ENCODE measurements at places on chromosomes 13 and 19.

GRCh38 chr13:90396266-90396665, 951.2 kb upstream of the MIR17HG start:
- no peak for DNase-seq

DNA sequence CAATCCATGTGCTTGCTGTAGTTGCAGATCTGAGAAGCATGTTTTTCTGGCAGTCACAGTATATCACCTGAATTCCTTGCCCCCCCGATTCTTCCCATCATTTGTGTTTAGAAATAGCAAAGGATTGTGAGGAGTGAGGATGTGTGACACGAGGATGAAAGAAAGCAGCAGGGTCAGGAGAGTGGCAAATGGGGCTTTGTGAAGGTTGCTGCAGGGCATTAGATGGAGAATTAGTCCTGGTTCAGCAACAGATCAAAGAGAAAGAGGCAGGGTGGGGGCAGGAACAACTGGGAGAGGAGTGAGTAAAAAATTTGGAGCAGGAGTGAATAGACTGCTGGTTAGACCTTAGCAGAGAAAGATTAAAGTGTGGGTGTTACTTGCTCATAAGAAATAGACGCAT, 47.7 kb upstream of the TNFSF11 start:
- DNase-seq, result no peak

GRCh38 chr13:31964168-31964567, 67.4 kb upstream of the FRY start:
- no peak for DNase-seq

DNA sequence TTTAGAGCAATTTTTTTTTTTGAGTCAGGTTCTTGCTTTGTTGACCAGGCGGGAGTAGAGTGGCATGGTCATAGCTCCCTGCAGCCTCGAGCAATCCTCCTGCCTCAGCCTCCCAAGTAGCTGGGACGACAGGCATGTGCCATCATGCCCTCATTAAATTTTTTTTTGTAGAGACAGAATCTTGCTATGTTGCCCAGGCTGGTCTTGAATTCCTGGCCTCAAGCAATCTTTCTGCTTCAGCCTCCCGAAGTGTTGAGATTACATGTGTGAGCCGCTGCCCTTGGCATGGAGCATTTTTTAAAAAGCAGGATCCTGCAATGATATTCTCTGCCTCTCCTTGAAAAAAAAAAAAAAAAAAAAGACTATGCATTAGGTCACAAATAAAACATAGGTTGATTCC, 5.9 kb downstream of the GPR32 start:
- DNase-seq, result no peak

- DNase-seq, result no peak
Observed at GRCh38 chr19:31519908-31520307, 170.7 kb upstream of the TSHZ3 start.

Measured in KBM-7 (cell line).